ENCODE measurements at places on chromosomes 6 and 20.

DNA sequence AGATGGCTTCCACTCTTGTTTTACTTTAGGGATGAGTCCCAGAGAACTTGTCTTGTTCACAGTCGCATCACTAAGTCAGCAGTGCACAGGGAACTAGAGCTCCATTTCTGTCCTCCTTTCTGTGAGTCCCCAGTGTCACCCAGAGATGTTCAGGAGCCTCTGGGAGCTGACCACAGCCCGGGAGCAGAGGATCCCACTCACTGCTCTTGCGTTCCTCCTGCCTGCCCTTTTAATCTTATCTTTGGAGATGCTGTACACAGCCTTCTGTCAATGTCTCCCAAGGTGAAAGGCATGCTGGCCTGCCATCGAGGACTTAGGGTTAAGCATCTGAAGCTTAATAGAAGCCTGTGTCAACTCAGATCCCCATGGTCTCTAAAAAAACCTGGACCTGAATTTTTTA, 71.2 kb downstream of the IGF2R start:
- no peak for DNase-seq

DNA sequence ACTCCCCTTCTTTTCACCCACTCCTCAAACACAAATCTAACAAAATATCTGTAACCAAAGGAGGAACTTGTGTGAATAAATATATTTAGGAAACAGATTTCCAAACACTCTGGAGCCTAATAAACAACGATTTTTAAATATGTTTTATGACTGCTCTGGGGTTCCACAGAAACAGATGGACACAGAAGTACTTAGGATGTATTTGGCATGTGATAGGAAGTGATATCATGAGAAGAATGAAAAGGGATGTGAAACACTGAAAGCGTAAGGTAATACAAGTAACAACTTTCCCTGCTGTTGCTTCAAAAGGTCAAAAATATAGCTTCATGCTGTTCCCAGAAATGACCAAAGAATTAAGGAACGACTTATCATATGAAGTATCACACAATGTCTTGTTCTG, 26.1 kb upstream of the ENPP1 start:
- no peak for DNase-seq

GRCh38 chr20:22986601-22987000, 48.5 kb upstream of the SSTR4 start:
- DNase-seq: no peak

- no peak for DNase-seq
These were observed 150.2 kb upstream of the OGFRL1 start for GRCh38 chr6:71138376-71138775.

DNA sequence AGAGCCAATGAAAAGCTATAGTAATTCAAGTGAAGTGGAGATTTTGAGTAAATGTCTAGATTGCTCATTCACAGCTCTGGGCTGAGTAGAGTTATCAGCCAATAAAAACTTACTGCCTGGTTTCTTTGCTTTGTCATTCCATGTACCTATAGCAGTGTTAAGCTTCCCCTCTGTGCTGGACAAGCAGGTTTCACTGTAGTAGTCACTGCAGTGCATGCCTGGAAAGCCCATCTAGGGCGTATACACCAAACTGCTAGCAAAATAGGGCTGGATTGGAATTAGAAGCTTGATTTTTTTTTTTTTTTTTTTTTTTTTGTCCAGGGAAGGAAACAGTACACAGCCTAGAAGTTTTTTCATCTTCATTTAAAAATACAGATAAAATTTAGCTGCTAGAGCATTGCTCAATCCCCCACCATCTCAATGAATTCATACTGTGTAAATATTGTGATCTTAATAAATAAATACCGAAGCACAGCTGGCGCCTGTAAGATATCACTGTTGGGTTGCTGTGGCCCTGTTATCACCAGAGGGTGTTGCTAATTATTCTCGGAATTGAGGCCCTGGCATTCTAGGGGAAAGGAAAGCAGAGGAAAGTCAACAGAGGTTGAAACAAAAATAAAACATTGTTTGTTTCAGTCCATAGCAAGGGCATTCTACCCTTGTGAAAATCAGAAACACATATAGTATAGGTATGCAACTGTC, 968.5 kb upstream of the GJE1 start:
- DNase-seq: no peak

DNA sequence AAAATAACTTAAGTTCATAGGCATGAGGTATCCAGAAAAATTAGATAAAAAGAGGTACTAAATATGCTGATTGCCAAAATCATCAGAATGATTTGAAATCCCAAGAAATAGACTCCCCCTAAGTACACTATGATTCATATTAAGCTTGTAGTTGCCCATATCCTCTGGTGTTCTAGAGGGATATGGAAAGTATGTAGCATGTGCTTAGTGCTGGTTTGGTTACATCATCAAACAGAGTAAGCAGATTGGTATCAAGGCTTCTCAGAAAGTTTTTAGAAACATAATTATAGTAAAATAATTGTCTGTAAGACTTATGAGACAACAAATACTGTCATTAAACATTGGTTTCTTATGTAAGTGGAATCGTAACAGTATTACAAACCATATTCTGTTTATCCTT, 166.4 kb downstream of the FAXC start:
- no peak for DNase-seq

DNA sequence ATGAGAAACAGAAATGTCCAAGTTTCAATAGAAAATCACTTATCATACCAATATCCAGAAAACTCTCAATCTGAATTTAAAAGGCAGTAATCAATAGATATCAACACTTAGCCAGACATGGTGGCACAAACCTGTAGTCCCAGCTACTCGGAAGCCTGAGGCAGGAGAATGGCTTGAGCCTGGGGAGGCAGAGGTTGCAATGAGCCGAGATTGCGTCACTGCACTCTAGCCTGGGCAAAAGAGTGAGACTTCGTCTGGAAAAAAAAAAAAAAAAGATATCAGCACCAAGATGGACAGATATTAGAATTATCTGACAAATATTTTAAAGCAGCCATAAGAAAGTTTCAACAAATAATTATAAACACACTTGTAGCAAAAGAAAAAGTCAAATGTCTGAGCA, 47.0 kb downstream of the TCP11 start:
- no peak for DNase-seq

- DNase-seq: no peak
These were observed 35.0 kb upstream of the TRAM2 start for GRCh38 chr6:52611833-52612232.

- no peak for DNase-seq
These were observed 109.8 kb upstream of the MAN1A1 start for GRCh38 chr6:119459207-119459974.

DNA sequence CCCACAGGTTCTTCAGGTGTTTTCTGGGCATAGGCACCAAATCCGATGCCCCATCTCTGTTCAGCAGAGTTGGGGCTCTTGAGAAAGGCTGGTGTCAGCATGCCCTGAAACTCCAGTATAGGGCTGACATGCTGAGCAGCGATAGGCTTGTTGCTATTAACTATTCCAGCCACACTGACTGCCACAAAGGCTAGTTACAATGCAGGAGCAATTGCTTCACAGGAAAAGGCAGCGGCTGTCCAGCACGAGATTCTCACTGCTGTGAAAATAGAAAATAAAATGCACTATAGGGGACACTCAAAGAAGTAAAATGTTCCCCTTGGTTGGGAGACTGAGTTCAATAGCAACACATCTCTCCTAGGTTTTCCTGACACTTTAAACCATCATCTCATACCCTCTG, 112.4 kb downstream of the BFSP1 start:
- DNase-seq: no peak

GRCh38 chr6:155415953-155416352, 39.7 kb downstream of the NOX3 start:
- no peak for DNase-seq

DNA sequence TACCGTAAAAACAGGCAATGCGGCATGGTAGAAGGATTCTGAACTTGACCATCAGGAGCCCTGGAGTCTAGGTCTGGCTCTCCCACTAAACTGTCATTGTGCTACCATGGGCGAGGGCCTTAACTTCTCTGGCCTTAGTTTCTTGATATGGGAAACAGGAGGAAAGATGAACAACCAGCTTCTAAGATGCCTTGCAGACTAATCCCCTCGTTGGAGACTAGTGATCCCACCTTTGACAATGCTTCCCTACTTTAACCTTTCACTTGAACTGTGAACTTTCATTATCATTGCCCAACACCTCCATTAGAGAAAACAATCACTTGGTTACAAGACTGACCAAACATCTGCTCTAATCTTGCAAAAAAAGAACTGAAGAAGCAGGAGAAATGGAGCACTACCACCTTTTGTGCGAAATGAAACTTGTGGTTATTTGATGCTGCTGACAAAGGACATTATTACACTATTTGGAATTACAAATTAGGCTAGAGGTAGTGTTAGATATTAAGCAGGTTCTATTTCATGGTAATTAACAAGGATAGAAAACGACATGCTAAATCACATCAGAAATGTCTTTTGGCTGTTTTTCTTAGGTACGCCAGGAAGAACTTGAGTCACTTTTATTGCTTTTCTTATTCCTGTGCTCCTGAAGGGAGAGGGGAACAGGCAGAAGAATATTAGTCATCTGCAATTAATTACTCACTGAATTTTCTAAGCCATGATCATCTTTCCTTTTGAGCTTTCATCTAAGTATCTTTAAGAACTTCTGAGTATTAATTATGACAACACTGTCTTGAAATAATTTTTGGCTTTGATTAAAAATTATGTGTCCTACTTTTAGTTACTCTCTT, 39.1 kb upstream of the ARHGAP18 start:
- no peak for DNase-seq

GRCh38 chr6:128259029-128259724, 261.2 kb downstream of the PTPRK start:
- no peak for DNase-seq

DNA sequence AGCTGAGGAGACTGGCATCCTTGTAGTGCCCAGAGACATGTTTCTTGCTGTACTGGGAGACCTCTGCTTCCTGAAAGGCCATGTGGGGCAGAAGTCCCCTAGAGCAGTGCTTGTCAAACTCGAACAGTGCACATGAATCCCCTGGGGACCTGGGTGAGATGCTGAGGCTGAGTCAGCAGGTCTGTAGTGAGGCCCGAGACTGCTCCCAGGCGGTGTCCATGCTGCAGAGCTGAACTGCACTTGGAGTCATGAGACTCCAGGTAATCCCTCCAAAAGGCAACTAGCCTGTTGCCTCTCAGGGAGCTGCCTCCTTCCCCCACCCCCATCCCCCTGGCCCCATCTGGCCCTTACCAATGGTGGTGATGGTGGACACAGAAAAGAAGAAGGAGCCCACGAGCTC, 3.7 kb downstream of the KCNK17 start:
- DNase-seq: no peak

- no peak for DNase-seq
These were observed 1513.7 kb downstream of the GRIK2 start for GRCh38 chr6:102907181-102907580.

DNA sequence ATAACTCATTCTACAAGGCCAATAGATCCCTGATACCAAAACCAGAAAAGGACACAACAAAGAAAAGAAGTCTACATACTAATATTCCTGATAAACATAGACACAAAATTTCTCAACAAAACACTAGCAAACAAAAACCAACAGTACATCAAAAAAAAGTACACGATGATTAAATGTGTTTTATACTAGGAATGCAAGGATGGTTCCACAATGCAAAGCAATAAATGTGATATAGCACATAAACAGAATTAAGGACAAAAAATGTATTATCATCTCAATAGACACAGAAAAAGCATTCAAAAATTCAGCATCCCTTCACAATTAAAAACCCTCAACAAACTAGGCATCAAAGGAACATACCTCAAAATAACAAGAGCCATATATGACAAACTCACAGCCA, 23.2 kb downstream of the TREM1 start:
- no peak for DNase-seq

GRCh38 chr6:124829822-124830221, 132.4 kb upstream of the RNF217 start:
- DNase-seq: no peak

GRCh38 chr20:21396599-21397340, 556 bp downstream of the NKX2-4 start:
- no peak for DNase-seq

- no peak for DNase-seq
These were observed 96.3 kb upstream of the GCM1 start for GRCh38 chr6:53244958-53245357.

DNA sequence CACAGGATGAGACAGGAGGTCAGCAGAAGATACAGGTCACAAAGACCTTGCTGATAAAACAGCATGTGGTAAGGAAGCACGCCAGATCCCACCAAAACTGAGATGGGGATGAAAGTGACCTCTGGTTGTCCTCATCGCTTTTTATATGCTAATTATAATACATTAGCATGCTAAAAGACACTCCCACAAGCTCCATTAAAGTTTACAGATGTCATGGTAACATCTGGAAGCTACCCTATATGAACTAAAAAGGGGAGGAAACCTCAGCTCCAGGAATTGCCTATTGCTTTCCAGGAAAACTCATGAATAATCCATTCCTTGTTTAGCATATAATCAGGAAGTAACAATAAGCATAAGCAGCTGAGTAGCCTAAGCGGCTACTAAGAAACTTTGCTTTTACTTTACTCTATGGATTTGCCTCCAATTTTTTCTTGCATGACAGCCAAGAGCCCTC, 8.4 kb upstream of the RIN2 start:
- no peak for DNase-seq

DNA sequence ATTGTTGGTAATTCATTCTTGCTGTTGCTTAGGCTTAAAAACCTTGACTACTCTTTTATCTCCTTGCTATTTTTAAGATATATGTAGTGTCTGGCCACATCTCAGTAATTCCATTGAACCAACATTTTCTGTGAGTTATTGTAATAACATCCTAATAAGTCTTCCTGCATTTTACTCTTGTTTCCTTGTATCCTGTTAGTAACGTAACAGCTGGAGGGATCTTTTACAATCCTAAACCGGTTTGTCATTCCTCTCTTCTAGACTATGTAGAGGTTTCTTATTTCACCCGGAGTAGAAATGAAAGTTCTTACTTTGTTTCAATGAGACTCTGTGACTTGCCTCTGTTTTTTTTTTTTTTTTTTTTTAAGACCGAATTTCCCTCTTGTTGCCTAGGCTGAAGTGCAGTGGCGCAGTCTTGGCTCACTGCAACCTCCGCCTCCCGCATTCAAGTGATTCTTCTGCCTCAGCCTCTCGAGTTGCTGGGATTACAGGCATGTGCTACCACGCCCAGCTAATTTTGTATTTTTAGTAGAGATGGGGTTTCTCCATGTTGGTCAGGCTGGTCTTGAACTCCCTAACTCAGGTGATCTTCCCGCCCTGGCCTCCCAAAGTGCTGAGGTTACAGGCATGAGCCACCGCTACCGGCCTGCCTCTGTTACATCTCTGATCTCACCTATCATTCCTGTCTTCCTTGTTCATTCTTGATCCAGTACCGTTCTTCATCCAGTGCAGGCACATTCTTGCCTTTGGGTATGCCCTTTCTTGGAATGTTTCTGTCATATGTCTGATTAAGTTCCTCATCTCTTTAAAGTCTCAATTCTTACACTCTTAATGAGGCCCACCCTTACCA, 44.7 kb downstream of the NCOA3 start:
- no peak for DNase-seq

Data from stimulated activated CD8-positive, alpha-beta memory T cell treated with anti-CD3 and anti-CD28 coated beads, Interleukin-4, amount 100 ng/mL, for 48 hours (primary cell).